A549 treated with GW870086 at 1 μM for 4 hours (cell line): ENCODE measurements at places on chromosomes 4 and X. TPM values are rescaled to one million over a fixed set of nuclear protein-coding genes. Genes with fewer than 3 reads are reported as not detected.

ZCCHC18 gene
- 0.08 to 0.17 TPM (median 0.09 TPM) in 3 of 5 replicates, not detected in the others for total RNA-seq

OTOP1 gene
- total RNA-seq, result not detected in 5 replicates

SPANXN5 gene
- total RNA-seq, result not detected in 5 replicates

TRIM60 gene
- not detected in 5 replicates for total RNA-seq

TMEM184C gene
- 20.9 to 23.9 TPM (median 22.8 TPM) in 5 replicates for total RNA-seq

SHROOM3 gene
- 8.3 to 11.7 TPM (median 10.8 TPM) in 5 replicates for total RNA-seq
